ENCODE measurements at places on chromosomes 12 and 14. TPM values are rescaled to one million over a fixed set of nuclear protein-coding genes. Genes with fewer than 3 reads are reported as not detected.

The CLEC2A gene
- not detected for total RNA-seq

The KRT78 gene
- not detected for total RNA-seq

The FICD gene
- 14.4 TPM for total RNA-seq

The ZNF605 gene
- total RNA-seq = 13.9 TPM

The NUAK1 gene
- 9.8 TPM for total RNA-seq

The ZNF891 gene
- 1.00 TPM for total RNA-seq

The KRT85 gene
- total RNA-seq = not detected

The FAM216A gene
- 19.4 TPM for total RNA-seq

The TPH2 gene
- total RNA-seq = under 0.01 TPM

The PRKD1 gene
- 8.3 TPM for total RNA-seq

The ANG gene
- total RNA-seq = 5.3 TPM

The TBPL2 gene
- not detected for total RNA-seq

The WDR89 gene
- 17.0 TPM for total RNA-seq

The PXMP2 gene
- 9.8 TPM for total RNA-seq

The DCN gene
- total RNA-seq = 87.0 TPM

The RNASE2 gene
- not detected for total RNA-seq

The CLEC12A gene
- not detected for total RNA-seq

The SSTR1 gene
- 22.0 TPM for total RNA-seq
